ENCODE measurements at places on chromosomes 3 and 15.

GRCh38 chr3:66838704-66839103 is 159.4 kb upstream of the KBTBD8 start:
- DNase-seq: no peak

- no peak for DNase-seq
These were observed 18.2 kb upstream of the EHHADH start for GRCh38 chr3:185272033-185272432.

DNA sequence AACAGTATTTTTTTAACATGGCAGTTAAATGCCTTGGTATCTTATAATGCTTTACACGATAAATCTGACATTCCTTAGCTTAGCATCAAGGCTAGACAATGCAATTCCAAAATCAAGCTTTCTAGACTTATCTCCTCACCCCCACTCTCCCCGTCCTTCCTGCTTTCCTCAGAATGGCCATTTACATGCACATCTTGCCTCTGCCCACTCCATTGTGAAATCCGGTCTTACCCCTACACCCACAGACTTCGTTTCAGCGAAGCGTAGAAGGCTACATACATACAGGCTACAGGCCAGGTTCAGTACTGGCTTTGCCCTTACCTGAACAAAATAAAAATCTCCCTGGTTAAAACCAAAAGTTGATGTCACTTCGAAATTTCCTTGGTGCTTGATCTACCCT is 58.6 kb upstream of the SLC12A8 start:
- DNase-seq: no peak

GRCh38 chr3:63949005-63949404 is 36.8 kb upstream of the SCAANT1 start:
- DNase-seq: no peak

DNA sequence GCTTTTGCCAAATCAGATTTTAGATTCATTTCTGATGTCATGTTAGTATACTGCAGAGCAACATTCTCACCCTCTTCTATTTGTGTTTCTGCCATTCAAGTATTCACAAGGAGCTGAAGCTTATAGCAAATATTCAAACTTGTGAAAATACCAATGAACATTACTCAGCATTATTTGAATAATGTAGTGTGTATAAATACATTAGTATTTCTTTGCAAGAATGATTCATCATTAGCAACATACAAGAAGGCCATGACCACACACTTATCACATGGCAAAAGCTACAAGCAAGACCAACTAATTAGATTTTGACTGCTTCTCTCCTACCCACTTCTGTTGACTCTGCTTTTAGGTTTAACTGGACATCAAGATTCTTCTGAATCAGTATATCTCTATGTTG is 124.9 kb downstream of the IGSF11 start:
- DNase-seq: no peak

DNA sequence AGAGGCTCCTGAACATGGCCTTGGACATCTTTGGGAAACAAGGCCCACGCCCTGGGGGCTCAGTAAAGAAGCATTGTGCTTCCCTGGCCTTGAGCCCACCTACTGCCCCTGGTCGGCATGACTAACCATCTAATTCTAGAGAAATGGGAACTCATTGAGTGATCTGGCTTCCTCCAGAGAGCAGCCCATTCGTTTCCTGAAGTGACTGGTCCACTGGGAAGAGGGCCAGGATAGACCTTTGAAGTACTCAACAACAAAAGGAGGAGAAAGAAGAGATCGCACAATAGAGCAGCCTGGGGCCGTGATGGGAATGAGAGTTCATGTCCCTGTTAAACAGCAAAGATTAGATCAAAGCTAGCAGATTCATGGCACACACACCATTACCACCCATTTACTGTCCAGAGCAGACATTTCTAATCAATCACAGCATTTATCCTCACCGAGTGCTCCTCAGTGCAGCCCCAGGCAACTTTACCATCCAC is 514.4 kb upstream of the PROK2 start:
- no peak for DNase-seq

DNA sequence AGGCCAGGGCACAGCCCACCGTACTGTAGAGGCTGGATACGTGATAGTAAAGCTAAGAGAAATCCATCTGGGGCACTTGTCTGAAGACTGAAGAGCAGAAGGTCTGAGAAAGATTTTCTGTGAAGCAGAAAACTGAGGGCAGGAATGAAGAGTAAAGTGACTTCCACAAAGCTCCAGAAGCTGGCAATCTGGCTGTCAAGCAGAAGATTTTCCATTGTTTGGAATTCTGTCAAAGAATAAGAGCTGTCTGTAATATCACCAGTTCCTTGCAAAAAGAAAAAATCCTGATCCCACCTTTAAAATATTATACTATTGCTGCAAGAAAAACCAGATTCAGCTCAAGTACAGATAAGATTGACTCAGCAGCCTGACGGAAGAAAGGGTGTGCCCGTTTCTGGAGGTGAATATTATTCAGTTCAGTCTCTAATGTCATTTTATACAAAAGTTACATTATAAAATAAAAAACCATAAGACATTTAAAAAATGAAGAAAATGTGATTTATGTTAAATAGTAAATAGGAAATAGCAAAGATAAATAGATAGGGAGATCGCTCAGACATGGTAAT is 550.4 kb upstream of the SGO1 start:
- no peak for DNase-seq

DNA sequence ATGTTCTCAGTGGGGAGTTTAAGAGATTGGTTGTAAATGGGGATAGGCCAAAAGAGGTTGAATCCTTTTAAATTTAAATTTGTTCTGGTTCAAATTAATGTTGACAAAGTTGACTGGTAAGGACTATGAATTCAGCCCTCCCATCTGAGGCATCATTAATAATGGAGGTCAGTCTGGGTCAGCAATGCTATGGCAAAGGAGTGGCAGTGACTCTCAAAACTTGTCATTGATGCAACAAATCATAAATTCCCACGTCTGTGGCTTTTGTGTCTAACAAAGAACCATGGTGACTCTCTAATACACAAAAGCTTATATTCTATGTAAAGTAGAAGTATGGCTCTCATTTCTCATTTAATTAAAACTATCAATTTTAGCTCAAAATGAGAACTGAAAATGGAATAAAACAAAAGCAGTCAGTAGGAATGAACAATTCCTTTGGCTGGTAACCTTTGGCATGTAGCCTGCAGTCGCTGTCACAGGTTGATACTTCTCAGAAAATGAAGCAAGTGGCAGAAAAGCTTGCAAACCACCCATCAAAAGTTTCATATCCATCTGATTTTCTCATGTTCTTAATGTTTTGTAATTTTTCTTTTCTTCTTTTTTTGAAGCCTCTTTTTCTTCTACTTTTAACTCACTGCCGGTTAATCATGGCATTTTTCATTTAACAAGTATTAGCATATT is 12.2 kb upstream of the ZBED2 start:
- DNase-seq: no peak

DNA sequence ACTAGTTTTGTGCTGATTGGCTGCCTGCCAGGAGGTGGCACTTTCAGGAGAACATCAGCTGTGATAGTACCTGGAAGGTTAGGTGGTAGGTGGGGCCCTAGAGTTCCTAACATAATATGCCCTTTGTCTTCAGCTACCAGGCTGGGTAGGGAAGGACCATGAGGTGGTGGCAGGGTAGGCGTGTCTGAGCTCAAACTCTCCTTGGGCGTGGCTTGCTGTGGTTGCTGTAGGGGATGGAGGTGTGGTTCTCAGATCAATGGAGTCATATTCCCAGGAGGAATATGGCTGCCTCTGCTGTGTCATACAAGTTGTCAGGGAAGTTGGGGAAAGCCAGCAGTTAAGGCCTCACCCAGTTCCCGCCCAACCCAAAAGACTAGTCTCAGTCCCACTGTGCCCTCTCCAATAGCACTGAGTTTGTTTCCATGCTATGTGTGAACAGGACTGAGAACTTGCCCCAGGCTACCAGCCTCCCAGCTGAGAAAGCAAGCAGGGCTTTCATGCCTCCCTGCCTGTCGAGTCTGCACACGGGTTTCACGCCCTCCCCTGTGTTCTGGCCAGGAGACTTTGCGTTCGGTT is 107.7 kb downstream of the CHCHD4 start:
- DNase-seq: no peak

GRCh38 chr3:70982700-70983140 is 600.8 kb downstream of the FOXP1 start:
- no peak for DNase-seq

DNA sequence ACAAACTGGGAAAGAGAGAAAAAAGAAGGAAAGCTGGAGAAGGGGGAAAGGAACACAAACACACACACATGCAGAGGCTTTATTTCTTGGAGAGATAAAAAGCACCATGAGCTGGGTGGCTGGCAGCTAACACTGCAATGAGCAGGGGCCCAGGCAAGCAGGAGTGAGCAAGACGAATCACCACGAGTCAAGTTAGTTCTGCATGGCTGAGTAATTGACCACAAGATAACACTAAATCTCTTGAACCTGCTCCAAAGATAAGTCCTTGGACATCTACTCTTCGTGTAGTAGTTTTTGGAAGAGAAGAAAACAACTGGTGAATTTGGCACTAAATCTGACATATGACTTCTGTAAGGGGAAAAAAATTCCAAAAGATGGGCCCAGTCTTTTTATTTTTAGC is 100.9 kb downstream of the MYO5A start:
- DNase-seq: peak; percentile 27

DNA sequence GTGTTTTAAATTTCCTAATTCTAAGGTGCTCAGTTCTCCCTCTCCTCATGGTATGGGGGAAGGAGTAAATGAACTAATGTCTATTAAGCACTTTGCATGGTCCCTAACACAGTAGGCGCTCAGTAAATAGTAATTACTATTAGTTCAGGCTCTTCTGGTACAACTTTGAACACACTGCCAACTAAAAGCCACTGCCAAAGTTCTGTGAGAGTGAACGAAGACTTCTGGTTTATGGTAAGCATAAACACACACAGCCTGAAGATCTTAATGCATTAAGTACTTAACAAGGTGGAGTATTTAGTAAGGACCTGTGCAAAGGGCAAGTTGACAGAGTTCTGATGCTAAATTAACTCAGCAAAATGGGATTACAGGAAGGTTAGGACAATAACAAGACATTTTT is 24.7 kb downstream of the RARB start:
- DNase-seq: no peak

- no peak for DNase-seq
These were observed 32.9 kb downstream of the TBC1D2B start for GRCh38 chr15:78044407-78045155.

- DNase-seq: no peak
These were observed 292.4 kb upstream of the LRRFIP2 start for GRCh38 chr3:37466660-37467359.

- DNase-seq: no peak
These were observed 125.4 kb upstream of the CPNE4 start for GRCh38 chr3:132160198-132160597.

- no peak for DNase-seq
These were observed 76.7 kb downstream of the SCN10A start for GRCh38 chr3:38739396-38739689.

- DNase-seq: no peak
These were observed 181.9 kb upstream of the TTC14 start for GRCh38 chr3:180420016-180420415.

DNA sequence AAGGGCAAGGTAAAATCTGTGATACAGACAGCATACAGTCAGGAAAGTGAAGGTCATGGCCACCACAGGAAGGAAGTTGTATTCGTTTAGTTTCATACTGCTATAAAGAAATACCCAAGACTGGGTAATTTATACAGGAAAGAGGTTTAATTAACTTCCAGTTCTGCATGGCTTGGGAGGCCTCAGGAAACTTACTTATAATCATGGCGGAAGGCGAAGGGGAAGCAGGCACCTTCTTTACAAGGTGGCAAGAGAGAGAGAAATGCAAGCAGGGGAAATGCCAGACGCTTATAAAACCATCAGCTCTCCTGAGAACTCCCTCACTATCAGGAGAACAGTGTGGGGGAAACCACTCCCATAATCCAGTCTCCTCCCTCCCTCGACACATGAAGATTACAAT is 353.7 kb upstream of the SEMA6D start:
- DNase-seq: no peak

DNA sequence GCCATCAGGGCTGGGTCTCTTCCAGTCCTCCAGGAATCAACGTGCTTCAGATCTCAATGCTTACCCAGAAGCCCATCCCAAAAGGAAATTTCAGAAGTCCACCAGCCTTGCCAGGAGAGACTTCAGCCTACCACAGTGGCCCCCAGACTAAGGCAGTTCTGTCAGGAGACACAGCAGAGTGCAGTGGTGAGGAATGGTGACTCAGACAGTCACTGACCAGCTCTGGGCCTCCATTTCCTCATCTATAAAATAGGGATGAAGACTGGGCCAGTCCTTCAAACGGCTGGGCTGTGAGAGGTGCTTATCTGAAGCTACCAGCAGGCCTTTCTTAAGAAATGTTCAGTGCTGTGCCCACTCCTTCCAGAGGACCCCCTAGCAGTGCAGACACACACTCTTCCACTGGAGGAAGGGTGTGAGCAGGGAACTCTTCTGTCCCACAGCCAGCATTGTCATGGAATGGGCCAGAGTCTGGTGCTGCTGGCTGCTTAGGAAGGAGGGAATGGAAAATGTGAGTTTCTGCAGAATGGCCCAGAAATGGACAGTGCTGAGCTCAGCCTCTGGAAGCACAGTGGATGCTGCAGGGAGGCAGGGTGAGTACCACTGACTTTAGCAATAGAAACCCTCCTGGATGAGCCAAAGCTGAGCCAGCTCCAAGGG is 41.6 kb upstream of the DUSP7 start:
- DNase-seq: no peak

DNA sequence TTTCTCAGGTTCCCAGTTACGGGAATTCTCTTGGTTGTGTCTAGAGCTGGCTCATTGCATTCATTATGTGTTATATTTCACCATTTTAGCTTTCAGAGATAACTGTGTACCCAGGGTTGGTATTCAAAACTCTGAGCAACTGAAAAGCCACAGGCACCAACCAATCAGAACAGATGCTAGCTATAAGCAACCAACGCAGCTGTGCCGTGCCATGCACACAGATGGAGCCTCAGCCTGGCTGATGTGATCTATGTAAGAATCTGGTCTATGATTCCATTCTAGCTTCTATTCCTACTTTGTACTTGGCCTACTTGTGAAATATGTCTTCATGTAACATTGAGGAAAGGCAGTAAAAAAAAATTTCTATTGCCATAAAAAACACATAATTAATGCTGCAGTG is 95.0 kb upstream of the CCDC80 start:
- no peak for DNase-seq

- no peak for DNase-seq
These were observed 67.8 kb downstream of the LINGO1 start for GRCh38 chr15:77564938-77565337.

- no peak for DNase-seq
These were observed 37.7 kb upstream of the CCR2 start for GRCh38 chr3:46316206-46316605.

DNA sequence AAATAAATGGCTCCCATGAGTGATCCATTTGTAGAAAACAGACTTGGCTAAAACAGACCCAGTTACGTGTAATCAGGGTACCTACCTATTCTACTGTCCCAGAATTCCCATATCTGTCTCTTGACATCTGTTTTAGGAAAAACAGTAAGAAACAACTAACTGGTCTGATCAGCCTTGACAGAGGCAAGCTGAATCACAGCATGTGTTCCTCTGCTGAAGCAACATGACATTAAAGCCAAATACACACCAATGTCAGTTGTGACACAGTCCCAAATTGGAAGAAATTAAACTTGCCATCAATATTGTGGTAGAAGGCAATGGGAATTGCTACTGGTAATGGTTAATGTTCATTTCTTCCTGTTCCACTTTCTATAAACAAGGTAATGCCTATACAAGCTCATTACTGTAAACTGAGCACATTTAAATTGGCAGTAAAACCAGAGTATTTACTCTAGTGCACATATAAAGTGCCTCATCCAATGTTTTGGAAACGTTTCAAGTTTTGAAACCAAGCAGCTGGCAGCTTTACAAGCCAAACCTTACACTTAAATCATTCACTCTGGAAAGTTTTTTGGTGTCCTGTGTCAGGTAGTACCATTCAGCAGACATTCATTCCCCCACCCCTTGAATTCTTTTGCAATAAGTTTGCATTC is 27.0 kb downstream of the ALDH1A2 start:
- DNase-seq: no peak

- DNase-seq: no peak
These were observed 72.8 kb downstream of the ITPR1 start for GRCh38 chr3:4565809-4566501.

All from GM10248 (cell line).